ENCODE measurements at places on chromosomes 12 and 14.

GRCh38 chr14:73634011-73634833 lies 10.6 kb upstream of the DNAL1 start:
- DNase-seq = no peak

DNA sequence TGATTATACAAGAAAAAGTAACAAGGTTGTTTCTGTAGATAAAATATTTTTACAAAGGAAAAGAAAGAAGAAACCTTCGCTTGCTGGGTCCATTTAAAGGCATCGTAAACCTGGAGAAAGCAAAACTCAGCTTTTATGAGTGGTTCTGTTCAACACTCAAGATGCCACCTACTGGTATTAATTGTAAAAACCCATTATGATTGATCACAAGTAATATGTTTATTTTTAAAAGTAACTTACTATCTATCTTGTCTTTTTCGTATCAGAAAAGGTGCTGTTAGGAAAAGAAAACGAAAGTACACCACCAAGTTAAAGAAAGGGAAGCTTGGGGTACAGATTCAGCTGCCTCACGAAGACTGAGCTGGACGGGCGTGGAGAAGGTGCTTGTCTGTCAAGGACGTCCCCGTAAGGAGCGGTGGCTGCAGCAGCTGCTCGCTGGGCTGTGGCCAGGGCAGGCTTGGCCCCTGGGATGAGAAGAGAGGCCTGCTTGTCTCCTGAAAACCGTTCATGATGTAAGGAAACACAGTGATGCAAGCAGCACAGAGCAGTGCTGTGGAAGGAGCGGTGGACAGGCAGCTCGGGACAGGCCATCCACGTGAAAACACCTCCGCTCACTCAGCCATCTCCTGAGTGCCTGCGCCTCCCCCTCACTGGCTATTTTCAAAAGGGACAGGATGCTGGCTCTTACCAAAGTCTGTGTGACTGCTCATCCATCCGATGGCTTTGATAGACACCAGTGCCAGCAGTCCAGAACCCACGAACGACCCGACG lies 25.0 kb downstream of the SLC15A4 start:
- no peak for DNase-seq

DNA sequence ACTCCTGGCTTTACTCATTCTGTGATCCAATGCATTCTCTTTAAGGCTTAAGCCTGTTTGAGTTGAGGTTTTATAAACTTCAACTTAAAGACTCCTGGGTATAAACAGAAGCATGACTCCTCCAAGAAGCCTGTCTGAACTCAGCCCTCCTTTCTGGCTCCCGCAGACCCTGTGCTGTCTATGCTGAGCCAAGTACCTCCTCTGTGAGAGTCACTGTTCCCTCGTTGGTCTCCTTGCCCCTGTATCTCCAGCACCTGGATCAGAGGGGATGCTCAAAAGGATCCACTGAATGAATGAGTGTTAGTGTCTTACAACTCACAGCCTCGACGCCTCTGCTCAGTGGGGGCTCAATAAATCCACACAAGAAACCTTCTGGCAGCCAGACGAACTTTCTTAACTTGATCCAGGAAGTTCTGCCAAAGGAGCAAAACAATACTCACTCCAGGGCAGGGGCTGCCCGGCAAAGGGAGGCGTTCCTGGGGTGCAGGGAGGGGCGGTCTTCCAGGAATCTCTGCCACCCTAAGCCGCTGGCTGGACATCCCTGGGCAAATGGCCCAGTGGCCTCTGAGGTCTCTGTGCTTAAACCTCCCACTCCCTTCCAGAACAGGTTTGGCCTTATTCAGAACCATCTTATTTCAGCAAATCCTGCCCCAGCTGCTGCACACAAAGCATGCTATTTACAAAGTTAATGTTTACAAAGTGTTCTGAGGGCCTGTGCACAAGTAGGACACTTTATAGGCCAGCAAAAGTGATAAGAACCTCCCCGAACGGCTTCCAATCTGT lies 32.9 kb downstream of the MAP1LC3B2 start:
- DNase-seq = no peak

- no peak for DNase-seq
These were observed 162.2 kb upstream of the ALG10B start for GRCh38 chr12:38154096-38155019.

DNA sequence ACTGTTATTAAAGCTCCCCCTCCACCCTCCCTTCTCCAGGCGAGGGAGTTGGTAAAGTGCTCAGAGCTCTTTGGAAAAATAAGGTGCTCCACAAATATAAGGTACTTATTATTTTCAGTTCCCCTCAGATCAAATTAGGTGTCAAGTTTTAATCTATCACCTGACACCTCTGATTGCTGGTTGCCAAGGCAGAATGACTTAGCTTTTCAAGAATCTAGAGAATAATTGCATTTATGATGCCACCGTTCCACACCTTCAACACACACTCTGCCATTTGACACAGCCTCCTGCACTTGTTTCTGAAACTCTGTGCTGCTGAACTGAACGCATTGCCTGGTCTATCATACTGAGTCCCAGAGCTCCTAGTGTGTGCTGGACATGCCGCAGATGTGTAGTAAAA lies 128.6 kb downstream of the CRACR2A start:
- no peak for DNase-seq

- no peak for DNase-seq
These were observed 3.4 kb downstream of the CYP46A1 start for GRCh38 chr14:99687284-99688209.

DNA sequence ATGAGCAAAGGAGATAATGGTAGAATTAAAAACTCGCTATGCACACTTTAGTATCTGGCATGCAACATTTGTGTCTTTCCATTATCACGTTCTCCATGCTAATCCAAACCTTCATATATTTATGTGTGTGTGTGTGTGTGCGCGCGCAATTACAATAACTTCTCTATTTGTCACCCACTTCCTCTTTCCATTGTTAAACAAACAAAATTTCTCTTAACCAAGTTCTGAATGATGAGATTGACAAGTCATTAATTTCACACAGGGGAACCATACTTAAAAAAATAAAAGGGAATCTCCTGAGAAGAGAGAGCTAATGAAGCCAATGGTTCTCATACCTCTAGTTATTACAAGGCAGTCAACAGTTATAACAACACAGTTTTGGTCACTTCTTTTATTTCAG lies 575.9 kb upstream of the MDGA2 start:
- DNase-seq = no peak

- no peak for DNase-seq
These were observed 163.4 kb downstream of the ANO6 start for GRCh38 chr12:45379261-45379660.

DNA sequence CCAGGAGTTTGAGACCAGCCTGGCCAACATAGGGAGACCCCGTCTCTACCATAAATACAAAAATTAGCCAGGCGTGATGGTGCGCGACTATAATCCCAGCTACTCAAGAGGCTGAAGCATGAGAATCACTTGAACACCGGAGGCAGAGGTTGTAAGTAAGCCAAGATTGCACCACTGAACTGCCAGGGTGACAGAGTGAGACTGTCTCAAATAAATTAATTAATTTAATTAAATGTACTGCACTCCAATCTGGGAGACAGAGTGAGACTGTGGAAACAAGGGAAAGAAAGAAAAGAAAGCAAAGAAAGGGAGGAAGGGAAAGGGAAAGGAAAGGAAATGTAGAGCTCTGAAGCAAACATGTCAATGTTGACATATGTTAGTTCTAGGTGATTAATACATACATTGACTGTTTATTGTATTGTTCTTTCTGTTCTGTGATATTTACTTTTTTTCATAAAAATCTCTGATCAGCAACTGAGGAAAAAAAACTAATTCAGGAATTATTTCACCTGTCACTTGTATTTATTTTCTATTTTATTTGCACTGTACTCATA lies 99.6 kb downstream of the DENND5B start:
- no peak for DNase-seq

- DNase-seq = no peak
These were observed 78.9 kb downstream of the PELI2 start for GRCh38 chr14:56197150-56197549.

GRCh38 chr14:89445273-89445973 lies 28.4 kb upstream of the FOXN3 start:
- DNase-seq = no peak

- no peak for DNase-seq
These were observed 18.6 kb downstream of the TMEM229B start for GRCh38 chr14:67469954-67470353.

GRCh38 chr12:109815757-109816617 lies 17.2 kb downstream of the TRPV4 start:
- no peak for DNase-seq

DNA sequence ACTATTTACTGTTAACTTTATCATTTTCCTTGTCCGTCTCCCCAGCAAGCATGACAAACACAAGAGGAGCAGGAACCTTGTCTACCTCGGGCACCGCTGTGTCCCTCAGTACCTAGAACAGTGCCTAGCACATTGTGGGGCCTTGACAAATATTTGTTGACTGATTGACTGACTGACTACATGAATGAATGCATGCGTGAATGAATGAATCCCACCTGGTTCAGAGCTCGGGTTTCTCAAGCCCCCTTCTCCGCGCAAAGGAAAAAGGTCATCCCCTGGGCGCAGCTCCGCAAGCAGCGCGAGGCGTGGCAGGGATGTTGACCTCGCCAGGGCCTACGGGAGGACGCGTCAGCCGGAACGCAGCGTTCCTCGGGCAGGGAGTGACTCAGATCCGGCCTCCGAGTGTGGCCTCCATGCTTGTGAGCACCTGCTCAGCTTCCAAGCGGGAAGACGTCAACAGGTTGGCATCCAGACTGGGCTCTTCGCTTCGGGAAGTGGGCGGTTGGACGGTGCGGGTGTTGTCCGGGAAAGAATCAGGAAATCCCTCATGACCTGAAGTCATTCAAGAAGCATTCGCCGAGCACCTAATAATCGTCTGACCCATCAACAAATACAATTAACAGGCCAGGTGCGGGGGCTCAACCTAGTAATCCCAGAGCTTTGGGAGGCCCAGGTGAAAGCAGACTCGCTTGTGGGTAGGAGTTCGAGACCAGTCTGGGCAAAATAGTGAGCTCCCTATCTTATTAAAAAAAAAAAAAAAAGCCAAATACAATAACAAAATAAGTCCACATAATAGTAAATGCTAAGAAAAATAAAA lies 13.9 kb upstream of the UBC start:
- no peak for DNase-seq

- DNase-seq = no peak
These were observed 118.8 kb downstream of the SCARB1 start for GRCh38 chr12:124744659-124745464.

- DNase-seq = no peak
These were observed 35.0 kb upstream of the DTX1 start for GRCh38 chr12:113021500-113021899.

GRCh38 chr12:98948343-98948949 lies 303.4 kb downstream of the APAF1 start:
- no peak for DNase-seq

DNA sequence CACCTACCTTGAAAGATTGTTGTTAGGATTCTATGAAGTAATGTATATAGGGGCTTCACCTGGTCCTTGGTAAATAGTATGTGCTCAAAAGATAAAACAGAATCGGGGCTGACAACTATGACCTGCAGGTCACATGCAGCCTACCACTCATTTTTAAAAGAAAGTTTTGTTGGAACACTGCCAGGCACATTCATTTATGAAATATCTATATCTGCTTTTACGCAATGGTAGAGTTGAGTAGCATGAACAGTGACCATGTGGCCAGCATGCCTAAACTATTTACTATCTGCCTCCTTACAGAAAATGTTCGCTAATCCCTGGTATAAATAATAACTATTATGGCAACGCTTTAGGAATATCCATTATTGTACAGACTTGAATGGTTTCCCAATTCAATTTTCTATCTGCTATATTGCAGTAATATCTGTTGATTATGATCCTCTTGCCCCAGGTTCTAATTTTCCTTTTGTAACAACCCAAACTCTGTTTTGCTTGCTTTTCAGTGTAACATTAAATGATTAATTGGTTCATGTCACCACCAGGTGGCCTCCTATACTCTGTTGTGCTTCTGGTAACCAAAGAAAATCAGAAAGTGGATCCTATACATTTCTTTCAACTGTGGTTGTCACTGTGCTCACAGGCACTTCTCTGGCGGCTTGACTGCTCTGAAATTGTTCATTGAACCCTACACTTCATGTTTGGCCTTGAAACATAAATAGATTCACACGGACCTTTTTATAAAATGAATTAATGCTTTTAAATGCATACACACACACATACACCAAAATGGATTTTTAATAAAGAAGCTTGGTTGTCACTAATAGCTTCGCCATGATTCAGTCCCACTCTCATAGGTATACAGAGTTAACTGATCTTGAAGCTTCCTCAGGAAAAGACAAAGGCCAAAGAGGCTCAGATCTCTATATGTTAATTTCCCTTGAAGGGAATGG lies 227.7 kb upstream of the NPAS3 start:
- DNase-seq = no peak
